ENCODE measurements at places on chromosomes 1 and 21.
A peak's percentile ranks its signal among the peaks of the same experiment; 100 is the strongest.

DNA sequence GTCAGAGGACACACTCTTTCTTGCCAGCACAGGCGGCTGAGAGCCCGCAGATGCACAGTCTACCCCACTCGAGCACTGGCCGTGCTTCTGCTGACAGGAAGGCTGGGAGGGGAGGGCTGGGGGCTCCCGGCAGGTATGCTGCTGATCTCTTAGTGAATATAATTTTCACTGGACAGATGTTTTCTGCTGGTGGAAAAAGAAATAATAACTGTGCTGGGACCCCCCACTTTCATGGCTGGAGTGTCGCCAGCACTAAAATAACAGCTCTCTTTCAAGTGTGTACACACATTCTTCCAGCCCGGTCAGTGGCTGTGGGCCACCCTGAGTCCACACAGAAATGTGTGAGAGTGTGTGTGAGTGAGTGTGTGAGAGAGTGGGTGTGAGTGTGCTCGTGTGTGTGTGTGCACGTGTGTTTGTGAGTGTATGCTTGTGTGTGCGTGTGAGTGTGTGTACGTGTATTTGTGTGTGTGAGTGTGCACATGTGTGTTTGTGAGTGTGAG lies 167.7 kb upstream of the USP24 start:
- DNase-seq: no peak

DNA sequence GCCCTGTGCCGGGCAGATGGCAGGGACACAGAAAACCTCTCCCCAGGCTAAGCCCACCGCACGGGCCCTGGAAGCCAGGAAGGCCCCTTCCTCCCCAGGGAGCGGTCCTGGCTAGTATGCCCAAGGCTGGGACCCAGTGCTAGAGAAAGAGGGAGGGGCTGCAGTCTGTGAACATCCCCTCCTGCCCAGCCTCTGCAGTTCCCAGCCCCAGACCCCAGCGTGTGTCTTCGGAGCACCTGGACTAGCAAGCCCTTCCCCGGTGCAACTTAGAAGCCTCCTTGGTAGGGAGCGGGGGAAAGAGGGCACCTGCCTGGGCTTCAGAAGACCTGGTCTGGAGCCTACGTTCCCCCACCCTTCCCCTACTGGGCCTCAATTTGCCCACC lies 2.1 kb downstream of the PLEKHG5 start:
- no peak for DNase-seq

DNA sequence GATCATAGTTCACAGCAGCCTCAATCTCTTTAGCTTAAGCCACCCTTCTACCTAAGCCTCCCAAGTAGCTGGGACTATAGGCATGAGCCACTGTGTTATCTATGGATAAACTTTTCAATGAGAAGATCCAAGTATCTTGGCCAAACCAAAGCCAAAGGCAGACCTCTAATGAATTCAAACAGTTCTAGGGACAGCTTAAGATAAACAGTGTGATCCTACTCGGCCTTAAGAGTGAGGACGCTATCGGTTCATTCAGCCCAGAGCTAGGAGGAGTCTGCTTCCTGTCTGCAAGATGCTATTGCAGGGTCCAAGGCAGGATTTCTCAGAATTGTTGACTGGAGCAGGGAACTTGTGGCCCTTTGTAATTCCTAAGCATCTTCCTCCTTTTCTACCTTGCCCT lies 368.7 kb downstream of the ST6GALNAC3 start:
- DNase-seq: no peak

DNA sequence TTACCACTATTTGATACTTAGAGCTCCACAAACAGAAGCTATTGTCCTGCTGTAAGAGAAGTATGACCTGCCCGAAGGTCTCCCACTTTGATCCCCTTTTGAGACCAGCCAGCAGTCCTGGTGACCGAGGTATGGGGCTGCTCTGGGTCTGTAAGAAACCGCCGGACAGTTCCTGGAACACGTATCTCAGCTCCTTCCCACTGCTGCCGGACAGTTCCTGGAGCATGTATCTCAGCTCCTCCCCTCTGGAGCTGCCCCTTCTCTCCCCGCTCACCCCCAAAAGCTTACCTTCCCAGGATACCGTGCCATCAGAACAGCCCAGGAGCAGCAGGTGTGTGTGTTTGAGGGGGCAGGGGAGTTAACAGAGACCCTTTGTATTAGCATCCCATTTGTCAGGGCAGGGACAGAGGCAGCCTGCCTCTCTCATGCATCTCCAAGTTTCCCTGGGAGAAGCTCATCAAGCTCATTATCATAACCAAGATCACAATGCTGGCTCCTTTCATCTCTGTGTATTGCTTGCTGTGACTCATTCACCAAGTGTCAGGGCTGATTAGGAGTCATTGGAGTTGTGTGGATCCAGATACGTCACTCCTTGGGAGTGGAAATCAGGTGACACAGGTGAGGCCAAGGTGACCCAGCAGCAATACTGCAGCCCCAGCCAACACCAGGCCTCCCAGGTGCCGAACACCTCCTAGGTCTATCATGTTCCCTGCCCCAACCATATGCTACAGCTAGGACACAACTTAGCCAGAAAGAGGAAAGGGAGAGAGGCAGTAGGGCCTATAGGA lies 25.3 kb downstream of the OPTC start:
- no peak for DNase-seq

DNA sequence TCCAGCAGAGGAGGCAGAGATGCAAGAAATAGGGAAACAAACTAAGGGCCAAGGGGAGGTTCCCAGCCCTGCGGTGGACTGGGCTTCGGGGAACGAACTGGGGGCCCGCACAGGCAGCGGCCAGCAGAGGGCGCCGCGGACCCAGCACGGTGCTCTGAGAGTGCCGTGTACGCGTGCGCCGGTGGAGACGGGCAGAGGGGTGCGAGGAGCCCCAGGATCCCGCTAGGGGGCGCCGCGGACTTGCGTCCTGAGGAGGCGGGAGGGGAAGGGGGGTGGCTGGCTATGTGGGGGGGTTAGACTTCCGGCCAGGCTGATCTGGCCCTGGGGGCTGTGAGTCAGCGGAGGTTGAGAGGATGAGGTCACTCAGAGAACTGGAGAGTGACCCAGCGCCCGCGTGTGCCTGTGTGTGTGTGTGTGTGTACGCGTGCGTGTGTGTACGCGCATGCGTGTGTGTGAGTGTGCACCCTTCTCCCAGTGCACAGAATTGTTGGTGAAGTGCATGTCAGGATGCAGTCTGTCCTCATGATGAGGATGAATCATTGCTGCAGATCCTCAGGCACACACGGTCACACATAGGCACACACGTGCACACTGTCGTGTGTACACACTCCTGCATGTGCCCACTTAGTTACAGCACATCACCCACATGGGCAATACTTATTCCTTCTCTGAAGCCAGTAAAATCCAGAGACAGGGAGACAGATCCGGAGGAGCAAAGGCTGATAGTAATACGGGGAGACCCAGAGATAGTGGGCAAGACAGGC lies 17.0 kb downstream of the NES start:
- DNase-seq: peak; percentile 93

GRCh38 chr1:220067269-220068204 lies 21.2 kb upstream of the EPRS1 start:
- DNase-seq: no peak

DNA sequence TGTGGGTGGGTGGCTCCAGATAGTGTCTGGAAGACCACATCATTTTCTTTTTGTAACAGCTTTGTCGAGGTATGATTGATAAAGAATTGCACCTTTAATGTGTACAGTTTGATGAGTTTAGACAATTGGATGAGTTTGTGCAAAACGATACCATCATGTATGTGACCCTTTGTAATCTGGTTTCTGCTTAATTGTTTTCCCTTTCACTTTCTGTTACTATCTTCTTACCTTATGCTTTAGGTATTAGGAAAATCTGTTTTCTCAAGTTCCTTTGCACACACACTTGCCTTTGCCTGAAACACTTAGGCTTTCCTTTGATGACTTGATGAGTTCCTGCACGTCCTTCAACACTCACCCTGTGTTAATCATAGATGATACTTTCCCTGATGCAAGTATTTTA lies 6.8 kb downstream of the OR10Z1 start:
- DNase-seq: no peak

- no peak for DNase-seq
Measured at GRCh38 chr1:203316626-203317093, 11.3 kb downstream of the BTG2 start.

- no peak for DNase-seq
Measured at GRCh38 chr21:42862774-42863503, 16.4 kb downstream of the WDR4 start.

DNA sequence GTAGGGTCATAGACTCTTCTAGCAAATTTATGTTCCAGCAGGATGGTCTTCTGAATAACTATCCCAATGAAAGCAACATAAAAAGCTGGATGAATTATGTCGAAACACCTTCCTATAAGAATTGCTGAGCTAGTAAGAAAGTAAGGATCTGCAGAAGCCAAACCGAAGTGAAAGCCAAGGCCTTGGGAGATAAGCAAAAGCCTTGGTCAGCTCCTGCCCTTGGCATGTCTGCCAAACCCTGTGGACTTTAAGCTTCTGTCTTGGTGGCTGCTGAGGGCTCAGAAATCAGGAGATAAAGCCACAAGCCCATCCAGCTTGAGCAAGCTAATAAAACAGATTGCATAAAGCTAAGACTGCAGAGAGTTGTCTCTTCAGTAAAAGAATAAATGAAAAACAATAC lies 81.2 kb upstream of the KCND3 start:
- DNase-seq: no peak

DNA sequence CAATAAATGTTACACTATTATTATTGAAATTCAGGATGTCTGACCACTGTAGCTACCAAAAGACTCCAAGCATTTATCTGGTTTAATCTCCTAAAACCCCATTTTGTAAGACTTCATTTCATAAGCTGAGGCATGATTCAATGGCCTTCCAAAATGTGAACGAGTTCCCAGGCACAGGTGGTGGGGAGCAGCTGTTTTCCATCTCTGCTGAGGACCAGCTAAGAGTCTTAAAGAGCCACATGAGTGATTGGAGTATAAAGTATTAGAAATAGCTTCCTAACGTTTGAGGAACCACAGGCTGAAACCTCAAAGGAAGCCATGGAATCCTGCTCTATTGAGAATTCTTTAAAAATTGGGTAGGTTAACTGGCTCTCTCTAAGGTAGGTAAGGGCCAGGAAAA lies 44.9 kb downstream of the SEC16B start:
- no peak for DNase-seq

GRCh38 chr1:54650417-54650816 lies 8.8 kb downstream of the MROH7 start:
- DNase-seq: no peak

GRCh38 chr21:34838956-34839820 lies 170.4 kb downstream of the CLIC6 start:
- no peak for DNase-seq

DNA sequence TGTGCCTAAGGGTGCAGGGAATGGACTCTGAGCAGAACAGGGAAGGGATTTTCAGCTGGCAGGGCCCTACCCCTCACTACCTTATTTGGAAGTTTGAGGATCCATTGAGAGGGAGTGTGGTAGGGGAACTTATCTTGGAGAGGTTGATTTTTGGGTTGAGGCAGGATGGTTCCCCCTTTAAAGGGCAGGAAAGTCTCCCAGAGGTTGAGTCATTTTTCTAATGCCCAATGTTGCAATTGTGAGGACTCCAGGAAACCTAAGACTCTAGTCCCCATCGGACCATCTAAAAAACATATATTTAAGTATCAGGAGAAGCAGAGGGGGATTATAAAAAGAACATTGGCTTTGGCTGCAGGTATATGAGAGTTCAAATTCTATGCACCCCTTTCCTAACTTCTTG lies 47.3 kb downstream of the SAMD13 start:
- no peak for DNase-seq

- DNase-seq: no peak
Measured at GRCh38 chr1:87108228-87108627, 193.8 kb downstream of the HS2ST1 start.

DNA sequence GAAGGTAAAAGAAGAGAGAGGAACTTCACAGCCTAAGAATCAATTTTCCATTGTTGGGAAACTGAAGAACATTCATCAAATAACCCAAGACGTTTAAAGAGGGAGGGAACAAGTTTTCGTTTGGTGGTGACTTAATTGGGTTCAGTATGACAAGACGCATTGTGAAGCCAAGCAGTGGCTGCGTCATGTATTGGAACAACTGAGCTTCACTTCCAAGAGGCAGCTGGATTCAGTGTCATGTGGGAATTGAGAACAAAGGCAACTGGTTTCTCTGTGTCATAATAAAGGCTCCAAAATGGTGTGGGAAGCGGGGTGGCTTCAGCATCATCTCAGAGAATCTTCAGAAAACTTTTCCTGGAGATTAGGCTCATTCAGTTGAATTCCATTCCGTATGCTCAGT lies 29.8 kb upstream of the RC3H1 start:
- DNase-seq: no peak

DNA sequence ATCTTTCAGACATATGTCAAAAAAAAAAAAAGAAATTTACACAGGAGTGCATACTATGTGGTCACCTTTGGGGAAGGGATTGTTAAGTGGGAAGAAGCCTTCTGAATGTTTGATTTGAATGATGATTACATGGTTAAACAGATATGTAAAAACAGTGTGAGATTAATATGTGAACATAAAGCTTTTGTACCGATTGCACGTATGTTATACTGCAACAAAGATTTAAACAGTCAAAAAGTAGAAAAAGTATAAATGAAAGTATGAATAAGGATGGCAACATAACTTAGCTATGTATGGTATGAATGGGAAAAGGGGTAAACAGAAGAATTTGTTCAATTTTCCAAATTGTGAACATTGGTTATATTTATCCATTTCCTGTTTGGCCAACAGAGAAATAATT lies 10.0 kb upstream of the PLPP3 start:
- no peak for DNase-seq

DNA sequence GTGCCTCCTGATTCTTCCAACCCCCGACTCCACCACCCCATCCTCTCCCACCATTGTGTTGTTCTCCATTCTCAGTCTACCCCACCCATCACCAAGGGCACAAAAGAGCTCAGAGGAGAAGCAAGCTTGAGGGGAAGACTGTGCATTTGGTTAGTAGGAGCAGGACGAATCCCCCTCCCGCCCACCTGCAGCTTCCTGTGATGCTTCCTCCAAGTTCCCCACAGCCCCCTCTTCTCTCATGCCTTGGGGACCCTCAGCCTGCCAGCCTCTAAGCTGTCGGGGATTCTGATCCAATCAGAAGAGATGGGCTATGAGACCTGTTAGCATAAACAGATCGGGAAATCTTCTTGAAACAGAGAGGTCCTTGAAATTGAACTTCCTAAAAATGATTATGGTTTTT lies 22.2 kb upstream of the CAPZB start:
- DNase-seq: no peak

DNA sequence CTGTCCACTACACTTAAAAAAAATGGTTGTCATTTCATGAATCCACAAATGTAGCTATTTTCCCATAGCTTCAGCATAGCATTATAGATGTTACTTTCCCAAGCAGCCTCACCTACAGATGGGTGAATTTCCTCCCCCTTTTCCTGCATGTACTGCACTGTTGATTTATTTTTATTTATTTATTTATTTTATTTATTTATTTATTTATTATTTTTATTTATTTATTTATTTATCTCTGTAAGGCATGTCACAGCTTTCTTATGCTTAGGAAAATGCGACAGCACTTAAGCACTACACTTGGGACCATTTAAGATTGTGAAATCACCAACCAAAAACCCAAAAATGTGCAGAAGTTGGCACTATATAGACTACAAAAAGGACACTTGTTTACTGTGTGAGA lies 4.9 kb downstream of the CD1A start:
- DNase-seq: no peak

- DNase-seq: no peak
Measured at GRCh38 chr1:201356236-201356635, 21.2 kb downstream of the TNNT2 start.

GRCh38 chr1:68544651-68545050 lies 47.8 kb upstream of the DEPDC1 start:
- DNase-seq: no peak

Measured in activated naive CD4-positive, alpha-beta T cell treated with anti-CD3 and anti-CD28 coated beads, Interleukin-2, amount 50 U/mL, for 16 hours (primary cell).